ENCODE measurements at places on chromosomes 13 and 19. TPM values are rescaled to one million over a fixed set of nuclear protein-coding genes. Genes with fewer than 3 reads are reported as not detected.

Gene ATP8B3
- total RNA-seq, result 2.1 TPM

Gene CYP4F22
- total RNA-seq, result not detected

Gene PLPPR3
- total RNA-seq, result 21.2 TPM

Gene SLC6A16
- 0.93 TPM for total RNA-seq

Gene WDR87
- total RNA-seq, result not detected

Gene ZNF100
- total RNA-seq, result 22.4 TPM

Gene MTUS2
- total RNA-seq, result 18.5 TPM

Gene CFAP97D2
- total RNA-seq, result not detected

Gene MCEMP1
- not detected for total RNA-seq

Gene ZNF285
- 17.8 TPM for total RNA-seq

Gene FGF22
- not detected for total RNA-seq

Gene SLC1A6
- 12.4 TPM for total RNA-seq

Gene LGALS7
- total RNA-seq, result not detected

Gene PSG3
- total RNA-seq, result not detected

Gene PROZ
- total RNA-seq, result not detected

Gene ARHGEF7
- 180 TPM for total RNA-seq

Gene ATXN8OS
- not detected for total RNA-seq

Gene SLC10A2
- not detected for total RNA-seq

Gene ZNF841
- 53.7 TPM for total RNA-seq

Gene PRR19
- total RNA-seq, result not detected

Gene ITGBL1
- total RNA-seq, result 30.7 TPM

Gene GAPDHS
- total RNA-seq, result 0.38 TPM

Gene RYR1
- 20.4 TPM for total RNA-seq

Gene PNMA8A
- 72.3 TPM for total RNA-seq

Gene DACH1
- 102 TPM for total RNA-seq

Gene RFPL4AL1
- not detected for total RNA-seq

Gene HIPK4
- not detected for total RNA-seq

Gene GRK1
- total RNA-seq, result 25.6 TPM

Gene NBEA
- total RNA-seq, result 176 TPM
